Islet precursor cell (in vitro differentiated cells): ENCODE measurements at places on chromosomes 5 and 9.

DNA sequence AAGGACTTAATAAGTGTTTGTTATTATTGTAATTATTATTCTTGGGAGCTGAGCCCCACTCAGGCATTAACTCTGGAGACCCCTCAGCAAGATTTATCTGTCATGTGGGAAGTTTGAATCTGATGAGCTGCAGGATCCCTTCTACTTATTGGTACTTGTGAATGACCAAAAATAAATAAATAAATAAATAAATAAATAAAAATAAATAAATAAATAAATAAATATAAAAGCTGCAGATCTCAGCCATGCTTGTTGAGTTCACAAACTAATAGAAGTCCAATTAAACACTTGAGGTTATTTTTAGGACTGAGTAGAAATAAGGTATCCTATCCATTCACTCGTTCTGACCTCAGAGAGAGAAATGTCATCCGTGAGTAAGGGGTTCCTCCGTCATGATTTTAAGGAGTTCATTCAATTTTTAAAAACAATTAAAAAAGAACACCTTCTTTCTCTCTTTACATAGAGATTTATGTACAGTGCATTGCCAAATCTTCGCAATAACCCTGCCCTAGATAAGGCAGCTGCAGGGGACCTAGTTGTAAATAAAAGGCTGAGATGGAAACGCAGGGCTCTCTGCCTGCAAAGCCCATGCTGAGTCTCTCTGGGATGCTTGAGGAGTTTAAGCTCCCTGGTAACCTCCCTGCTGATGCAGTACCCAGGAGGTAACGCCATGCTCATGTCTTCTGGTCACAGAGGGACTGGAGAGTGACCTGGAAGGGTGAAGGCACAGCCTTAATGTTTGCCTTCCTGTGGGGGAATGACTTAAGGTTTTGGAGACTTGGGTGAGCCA, 1.2 kb downstream of the EFCAB9 start:
- peak; percentile 49 for DNase-seq

DNA sequence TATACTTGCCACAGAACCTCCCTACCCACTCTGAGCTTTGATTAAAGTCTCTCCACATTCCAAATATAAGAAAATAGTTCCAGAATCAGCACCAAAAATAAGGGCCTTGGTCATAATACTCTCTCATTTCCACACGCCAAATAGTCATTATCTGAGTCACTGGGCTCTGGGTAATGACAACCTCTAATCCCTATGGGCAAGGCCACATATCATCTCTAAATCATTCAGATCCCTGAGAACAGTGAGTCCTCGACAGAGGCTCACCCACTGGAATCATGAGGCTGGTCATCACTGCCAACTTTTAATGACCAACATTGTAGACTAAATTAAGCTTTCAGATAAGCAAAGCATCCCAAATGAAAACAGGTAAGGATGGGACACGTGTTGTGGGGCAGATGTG, 28.1 kb downstream of the FAM114A2 start:
- DNase-seq = no peak

DNA sequence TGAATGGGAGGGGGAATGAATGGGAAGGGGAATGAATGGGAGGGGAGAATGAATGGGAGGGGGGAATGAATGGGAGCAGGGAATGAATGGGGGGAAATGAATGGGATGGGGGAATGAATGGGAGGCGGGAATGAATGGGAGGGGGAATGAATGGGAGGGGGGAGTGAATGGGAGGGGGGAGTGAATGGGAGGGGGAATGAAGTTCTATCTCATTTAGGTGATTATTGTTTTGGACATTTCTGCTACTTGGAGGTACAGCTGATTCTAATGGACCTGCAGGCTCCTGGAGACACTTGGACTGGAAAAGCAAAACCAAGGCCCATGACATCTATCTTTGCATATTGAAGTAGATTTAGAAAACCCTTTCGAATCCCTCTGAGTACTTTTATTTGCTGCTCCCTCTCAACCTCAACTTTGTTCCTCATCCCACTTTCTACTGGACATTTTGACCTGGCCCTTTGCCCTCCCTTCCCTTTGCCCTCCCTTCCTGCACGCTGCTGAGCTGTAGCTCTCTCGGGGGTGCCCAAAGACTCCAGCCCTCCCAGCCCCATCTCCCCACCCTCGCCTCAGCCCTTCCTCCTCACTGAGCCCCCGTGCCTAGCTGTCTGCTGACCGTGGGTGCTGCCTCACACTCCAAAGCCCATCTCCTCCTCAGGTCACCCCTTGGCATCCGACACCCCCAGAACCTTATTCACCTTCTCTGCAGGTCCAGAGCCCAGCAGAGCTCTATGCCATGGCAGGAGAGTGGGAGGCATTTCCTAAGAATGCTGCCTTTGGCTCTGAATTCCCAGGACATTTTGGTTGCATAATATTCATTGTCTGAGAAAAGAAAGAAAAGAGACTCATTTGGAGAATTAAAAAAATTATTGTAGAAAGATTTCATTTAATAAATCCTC, 19.9 kb upstream of the LPCAT1 start:
- DNase-seq = no peak

- DNase-seq = no peak
These were observed 290.5 kb downstream of the SLF1 start for GRCh38 chr5:94908889-94909480.

GRCh38 chr5:150574818-150575547, 65.5 kb upstream of the SYNPO start:
- DNase-seq = peak; percentile 51

DNA sequence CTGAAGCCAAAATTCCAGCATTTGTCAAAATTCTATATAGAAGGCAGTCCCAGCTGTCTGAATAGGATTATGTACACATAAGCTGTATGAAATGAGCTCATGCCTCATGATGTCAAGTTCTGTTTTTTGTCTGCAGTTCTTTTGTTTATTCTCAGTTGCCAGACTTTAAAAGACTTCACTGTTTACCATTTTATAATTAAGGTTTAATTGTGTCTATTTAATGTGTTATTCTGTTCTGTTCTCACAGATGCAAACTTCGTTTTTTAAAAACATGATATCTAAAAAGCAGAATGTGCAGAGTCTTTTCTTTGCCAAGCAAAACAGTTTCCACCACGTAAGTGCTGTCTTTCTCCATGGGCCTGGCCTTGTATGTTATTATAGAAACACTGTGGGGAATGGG, 31.1 kb downstream of the ERAP1 start:
- DNase-seq = no peak

DNA sequence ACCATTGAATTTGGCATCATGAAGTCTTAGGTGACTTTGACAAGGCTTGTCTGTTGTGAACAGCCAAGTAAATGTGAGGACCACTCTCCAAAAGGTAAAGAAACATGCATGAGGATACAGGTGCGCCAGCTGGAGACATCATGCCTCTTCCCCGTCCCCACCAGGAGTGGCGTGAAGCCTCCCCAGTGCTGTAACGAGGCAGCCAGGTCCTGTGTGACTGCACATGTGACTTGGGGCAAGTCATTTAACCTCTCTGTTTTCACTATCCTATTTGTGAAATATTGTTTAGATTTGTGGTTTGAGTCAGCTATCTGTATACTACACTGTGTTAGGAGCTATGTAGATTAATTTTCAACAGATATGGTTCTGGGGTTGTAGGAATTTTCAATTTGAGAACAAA, 65.0 kb downstream of the DOCK8 start:
- no peak for DNase-seq

GRCh38 chr9:90801973-90802322, 329 bp downstream of the SYK start:
- DNase-seq = no peak

DNA sequence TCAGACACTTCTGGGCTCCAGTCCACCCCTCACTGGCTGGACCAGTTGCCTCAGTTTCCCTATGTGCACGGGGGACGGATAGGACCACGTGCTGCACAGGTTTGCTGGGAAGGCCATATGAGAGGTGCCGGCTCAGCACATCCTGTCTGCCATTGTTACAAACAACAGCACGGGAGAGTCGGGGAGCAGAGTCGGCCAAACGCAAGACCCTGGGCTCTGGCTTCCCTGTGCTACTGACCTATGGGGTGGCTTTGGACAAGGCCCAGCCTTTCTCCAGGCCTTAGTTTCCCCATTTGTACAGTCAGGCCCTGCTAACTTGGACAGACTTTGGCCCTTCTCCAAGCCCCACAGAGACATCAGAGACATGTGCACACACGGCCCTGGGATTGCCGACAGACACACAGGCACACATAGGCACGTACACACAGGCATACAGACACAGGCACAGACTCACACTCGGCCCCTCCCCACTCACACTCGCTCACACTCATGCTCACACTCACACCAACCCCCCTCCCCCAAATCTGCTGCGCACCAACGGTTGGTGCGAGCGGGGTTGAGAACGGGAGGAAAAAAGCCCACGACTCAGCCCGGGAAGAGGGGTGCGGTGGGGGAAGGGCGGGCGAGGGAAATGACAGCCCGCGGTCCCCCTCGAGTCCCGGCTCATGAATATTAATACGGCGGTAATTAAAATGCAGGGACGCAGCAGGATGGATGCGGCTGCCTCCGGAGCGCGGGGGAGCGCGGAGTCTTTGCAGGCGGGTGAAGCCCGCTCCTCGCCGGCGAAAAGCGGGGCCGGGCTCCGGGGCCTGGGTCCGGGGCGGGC, 133.0 kb downstream of the C9orf50 start:
- DNase-seq = no peak

DNA sequence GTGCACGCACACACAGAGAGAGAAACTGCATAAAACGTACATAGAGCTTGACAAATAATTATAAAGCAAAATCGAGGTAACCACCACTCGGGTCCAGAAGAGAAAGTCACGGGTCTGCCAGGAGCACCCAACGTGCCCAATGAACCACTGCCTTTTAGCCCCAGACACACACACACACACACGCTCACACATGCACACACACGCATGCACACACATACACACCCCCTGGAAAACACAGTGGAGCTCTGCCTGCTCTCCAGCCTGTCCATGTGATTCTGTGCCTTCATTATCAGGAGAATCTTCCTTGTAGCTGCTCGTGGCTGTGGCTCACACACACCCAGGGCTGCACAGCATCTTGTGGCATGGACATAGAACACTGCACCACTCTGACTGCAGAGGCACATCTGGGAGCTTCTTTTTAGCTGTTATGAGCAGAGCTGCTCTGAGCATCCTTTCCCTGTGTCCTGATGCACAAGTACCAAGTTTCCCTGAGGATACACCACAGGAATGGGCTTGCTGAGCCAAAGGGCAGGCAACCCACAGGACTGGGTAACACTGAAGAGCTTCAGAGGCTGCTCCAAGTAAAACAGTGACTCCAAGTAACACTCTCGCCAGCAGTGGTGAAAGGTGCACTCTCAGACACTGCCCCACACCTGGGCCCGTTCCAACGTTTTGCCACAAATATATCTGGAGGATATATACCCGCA, 58.9 kb downstream of the CAMSAP1 start:
- no peak for DNase-seq

- DNase-seq = no peak
These were observed 100.6 kb downstream of the ICE1 start for GRCh38 chr5:5523066-5523505.

- DNase-seq = peak; percentile 61
These were observed 91.6 kb downstream of the ZSWIM6 start for GRCh38 chr5:61423487-61424145.

GRCh38 chr5:118519466-118519865, 468.9 kb downstream of the DTWD2 start:
- DNase-seq = no peak

DNA sequence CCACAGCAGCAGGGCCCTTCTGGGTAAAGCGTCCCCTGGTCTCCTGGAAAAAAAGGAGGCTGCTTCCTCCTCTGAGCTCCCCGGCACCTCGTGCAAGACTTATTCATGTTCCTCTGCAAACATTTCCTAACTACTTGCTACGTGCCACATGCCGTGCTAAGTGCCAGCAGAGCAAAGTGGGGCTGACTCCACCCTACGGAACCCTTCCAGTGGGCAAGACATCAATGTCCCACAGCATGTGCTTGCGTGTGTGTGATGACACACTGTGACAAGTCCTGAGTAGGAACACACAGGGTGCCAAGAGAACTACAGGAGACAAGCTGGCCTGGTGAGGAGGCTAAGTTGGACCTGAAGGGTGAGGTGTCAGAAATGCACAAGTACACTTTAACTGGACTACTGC, 57.4 kb downstream of the SEMA4D start:
- DNase-seq = no peak

GRCh38 chr5:129438322-129438721, 21.8 kb upstream of the ADAMTS19 start:
- no peak for DNase-seq

- no peak for DNase-seq
These were observed 7.4 kb upstream of the SLC2A8 start for GRCh38 chr9:127389381-127390247.

GRCh38 chr9:104986096-104986495, 58.1 kb upstream of the ABCA1 start:
- DNase-seq = no peak

DNA sequence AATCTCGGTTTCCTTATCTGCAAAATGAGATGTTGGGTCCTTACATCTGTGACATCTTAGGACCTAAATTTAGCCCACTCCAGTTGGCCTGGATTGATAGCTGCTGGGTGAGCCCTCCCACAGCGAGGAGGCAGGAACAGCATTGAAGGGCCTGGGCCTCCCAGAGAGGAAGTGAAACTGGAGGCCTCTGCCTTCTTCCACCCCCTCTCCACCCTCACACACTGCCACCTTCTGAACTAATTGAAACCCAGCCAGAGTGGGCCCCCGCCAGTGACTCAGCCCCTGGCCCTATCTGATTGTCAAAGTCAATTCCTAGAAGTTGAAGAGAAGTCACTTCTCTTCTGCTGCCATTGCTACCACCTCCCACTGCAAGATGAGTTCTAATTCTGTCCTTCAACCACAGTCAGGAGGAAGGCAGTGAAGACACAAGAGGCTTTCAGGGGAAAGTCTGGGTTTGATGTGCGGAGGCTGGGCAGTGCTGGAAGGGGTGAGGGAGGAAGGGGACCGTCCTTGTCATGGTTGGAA, 55.2 kb upstream of the NEK6 start:
- peak; percentile 69 for DNase-seq

DNA sequence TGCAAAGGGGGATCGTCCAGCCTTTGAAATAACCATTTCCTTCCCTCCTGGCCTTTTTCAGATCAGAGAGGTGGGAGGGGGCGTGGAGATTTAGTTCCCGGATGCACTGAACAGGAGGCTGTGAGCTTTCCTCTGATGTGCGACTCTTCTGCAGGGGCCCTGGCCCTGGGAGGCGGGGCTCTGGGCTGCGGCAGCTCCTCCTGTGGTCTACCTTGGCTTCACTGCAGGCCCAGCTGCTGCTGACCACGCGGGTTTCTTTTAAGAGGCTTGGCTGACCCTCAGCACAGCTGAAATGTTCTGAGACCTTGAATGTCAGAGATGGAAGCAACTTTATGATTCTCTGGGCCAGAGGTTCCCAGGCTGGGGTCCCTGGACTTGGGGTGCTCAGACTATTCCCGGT, 27.0 kb upstream of the COL15A1 start:
- peak; percentile 86 for DNase-seq

- no peak for DNase-seq
These were observed 285.0 kb downstream of the DMRT2 start for GRCh38 chr9:1335174-1335573.
